GM13977 (cell line): ENCODE measurements at places on chromosomes 7 and 10.

- no peak for DNase-seq
These were observed 125.6 kb upstream of the TBX20 start for GRCh38 chr7:35379481-35379880.

- no peak for DNase-seq
These were observed 1180.3 kb downstream of the TYW1 start for GRCh38 chr7:68176974-68177373.

DNA sequence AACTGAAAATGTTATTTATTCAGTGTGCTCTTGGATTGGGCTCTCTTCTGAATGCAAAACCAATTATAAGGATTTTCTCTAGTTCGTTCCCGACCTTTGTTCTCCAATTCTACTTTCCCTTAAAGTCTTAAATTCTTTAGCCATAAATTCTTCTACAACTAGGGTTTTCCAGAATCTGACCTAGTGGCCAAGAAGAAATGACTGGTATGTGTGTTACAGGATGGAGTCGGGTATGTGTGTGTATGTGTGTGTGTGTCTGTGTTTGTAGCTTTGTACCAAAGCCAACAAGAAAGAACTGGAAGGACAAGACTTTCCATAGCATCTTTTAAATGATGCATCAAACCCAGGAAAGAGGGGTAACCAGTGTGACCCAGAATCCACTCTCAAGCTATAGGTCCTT lies 25.8 kb upstream of the LEP start:
- no peak for DNase-seq

DNA sequence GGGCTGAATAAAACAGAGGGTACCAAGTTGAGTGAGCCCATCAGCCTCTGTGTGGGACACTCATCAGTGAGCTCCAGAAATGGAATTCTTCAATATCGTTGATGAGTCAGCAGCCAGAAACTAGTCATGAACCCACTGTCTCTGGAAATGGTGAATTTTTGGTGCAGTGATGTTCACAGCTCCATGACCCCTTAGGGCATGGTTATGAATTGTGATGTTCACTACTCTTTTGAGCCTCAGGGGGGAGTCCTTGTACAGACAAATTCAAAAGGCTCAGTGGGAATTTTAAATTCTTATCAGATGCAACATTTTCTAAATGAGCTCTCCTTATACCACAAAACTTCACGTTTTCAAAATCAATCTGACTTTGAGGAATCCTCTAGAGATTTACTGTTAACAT lies 335.7 kb downstream of the PHTF2 start:
- DNase-seq: peak; percentile 39

GRCh38 chr10:56449770-56450169 lies 88.7 kb upstream of the ZWINT start:
- DNase-seq: no peak

GRCh38 chr7:50185208-50185607 lies 92.2 kb upstream of the ZPBP start:
- DNase-seq: no peak

- peak; percentile 74 for DNase-seq
These were observed 46.6 kb downstream of the ALOX5 start for GRCh38 chr10:45420453-45421192.

GRCh38 chr7:142793156-142793555 lies 22.4 kb downstream of the PRSS2 start:
- DNase-seq: no peak

GRCh38 chr10:25071227-25071626 lies 54.8 kb downstream of the THNSL1 start:
- no peak for DNase-seq

- DNase-seq: no peak
These were observed 225.7 kb upstream of the AOAH start for GRCh38 chr7:36949711-36950600.
